ENCODE measurements at places on chromosomes 1 and 21.

- no peak for DNase-seq
- H3K4me1 ChIP-seq: peaks cover 19% of the 10 kb centered on the region
- no peak overlapping the region for H3K27ac ChIP-seq
- H3K27me3 ChIP-seq: no peaks in the 10 kb centered on the region
- H3K4me3 ChIP-seq: no peak overlapping the region
- peaks cover 13% of the 10 kb centered on the region for H3K36me3 ChIP-seq
Observed at GRCh38 chr1:19892129-19892528, 9.9 kb downstream of the OTUD3 start.

GRCh38 chr1:39683591-39684312, 7.5 kb downstream of the HPCAL4 start:
- peaks cover 34% of the 10 kb centered on the region for H3K4me1 ChIP-seq
- peak; percentile 40 for DNase-seq
- H3K27ac ChIP-seq: peak overlapping the region; percentile 88

GRCh38 chr1:93827633-93828366, 51.2 kb downstream of the DNTTIP2 start:
- no peak overlapping the region for H3K4me3 ChIP-seq
- DNase-seq: no peak
- H3K4me1 ChIP-seq: peaks cover 2% of the 10 kb centered on the region
- H3K27ac ChIP-seq: no peak overlapping the region
- peaks cover 14% of the 10 kb centered on the region for H3K36me3 ChIP-seq
- H3K27me3 ChIP-seq: peaks cover 4% of the 10 kb centered on the region

- H3K4me1 ChIP-seq: no peaks in the 10 kb centered on the region
- no peaks in the 10 kb centered on the region for H3K36me3 ChIP-seq
- H3K27ac ChIP-seq: no peak overlapping the region
- H3K27me3 ChIP-seq: peaks cover 17% of the 10 kb centered on the region
- H3K4me3 ChIP-seq: no peak overlapping the region
Observed at GRCh38 chr1:68542586-68542985, 45.7 kb upstream of the DEPDC1 start.

GRCh38 chr1:27153549-27153886, 1.4 kb downstream of the SLC9A1 start:
- DNase-seq: no peak
- H3K4me1 ChIP-seq: peaks cover 44% of the 10 kb centered on the region
- H3K36me3 ChIP-seq: peaks cover 2% of the 10 kb centered on the region
- peak overlapping the region; percentile 98 for H3K27ac ChIP-seq

GRCh38 chr1:76059451-76059850, 15.1 kb upstream of the ST6GALNAC3 start:
- H3K36me3 ChIP-seq: no peaks in the 10 kb centered on the region
- no peak overlapping the region for H3K4me3 ChIP-seq
- H3K27ac ChIP-seq: no peak overlapping the region
- peaks cover 2% of the 10 kb centered on the region for H3K4me1 ChIP-seq

All from T-helper 17 cell (primary cell).